ENCODE measurements at places on chromosomes 6 and 20.

GRCh38 chr6:72246926-72247325, 360.6 kb downstream of the RIMS1 start:
- DNase-seq: no peak

GRCh38 chr20:48538058-48538825, 289.6 kb downstream of the PREX1 start:
- DNase-seq: peak; percentile 90

GRCh38 chr6:33549196-33549595, 30.9 kb downstream of the BAK1 start:
- DNase-seq: no peak

DNA sequence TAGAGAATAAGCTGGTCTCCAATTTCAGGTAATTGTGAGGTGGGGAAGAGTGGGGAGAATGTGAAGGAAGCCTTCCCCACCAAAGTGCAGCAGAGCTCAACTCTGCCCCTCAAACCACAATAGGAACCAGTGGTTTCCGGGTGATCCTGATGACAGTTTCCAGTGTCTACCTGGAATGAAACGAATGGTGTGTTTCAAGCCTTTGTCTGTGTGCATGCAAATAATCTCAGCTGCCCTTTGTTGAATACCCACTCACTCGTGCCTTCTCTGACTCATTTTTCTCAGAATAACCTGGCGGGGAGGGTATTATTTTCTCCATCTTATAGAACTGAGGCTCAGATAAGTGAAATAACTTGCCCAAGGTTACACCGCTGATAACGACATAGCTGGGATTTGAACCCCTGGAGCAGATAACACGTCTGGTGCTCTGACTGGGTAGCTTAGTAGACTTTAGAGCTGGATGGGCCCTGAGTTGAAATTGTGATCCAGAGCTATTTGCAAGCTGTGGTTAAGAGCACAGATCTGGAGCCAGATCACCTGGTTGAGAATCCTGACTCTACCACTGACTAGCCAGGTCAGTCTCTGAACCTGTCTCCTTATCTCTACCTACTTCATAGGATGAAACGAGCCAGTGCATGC, 85.1 kb downstream of the EYA2 start:
- no peak for DNase-seq

- no peak for DNase-seq
Observed at GRCh38 chr6:104653781-104654180, 205.9 kb downstream of the HACE1 start.

GRCh38 chr6:56677559-56677958, 34.9 kb upstream of the DST start:
- DNase-seq: no peak

GRCh38 chr20:19973961-19974629, 43.1 kb upstream of the NAA20 start:
- no peak for DNase-seq

GRCh38 chr6:162974685-162975084, 246.9 kb downstream of the PACRG start:
- no peak for DNase-seq

Data from HTR-8/SVneo (cell line).